ENCODE measurements at places on chromosomes 6 and 20. TPM values are rescaled to one million over a fixed set of nuclear protein-coding genes. Genes with fewer than 3 reads are reported as not detected.

- peak; percentile 75 for DNase-seq
Measured at GRCh38 chr6:106309766-106310373, 15.7 kb downstream of the ATG5 start.

GRCh38 chr20:59014680-59015389 is 4.4 kb upstream of the TUBB1 start:
- no peak for DNase-seq

- DNase-seq: no peak
Measured at GRCh38 chr6:43916924-43917877, 147.2 kb downstream of the VEGFA start.

- no peak for DNase-seq
Measured at GRCh38 chr20:39076958-39077357, 114.8 kb downstream of the DHX35 start.

GRCh38 chr6:136992113-136992512 is 52.7 kb downstream of the IL20RA start:
- no peak for DNase-seq

DNA sequence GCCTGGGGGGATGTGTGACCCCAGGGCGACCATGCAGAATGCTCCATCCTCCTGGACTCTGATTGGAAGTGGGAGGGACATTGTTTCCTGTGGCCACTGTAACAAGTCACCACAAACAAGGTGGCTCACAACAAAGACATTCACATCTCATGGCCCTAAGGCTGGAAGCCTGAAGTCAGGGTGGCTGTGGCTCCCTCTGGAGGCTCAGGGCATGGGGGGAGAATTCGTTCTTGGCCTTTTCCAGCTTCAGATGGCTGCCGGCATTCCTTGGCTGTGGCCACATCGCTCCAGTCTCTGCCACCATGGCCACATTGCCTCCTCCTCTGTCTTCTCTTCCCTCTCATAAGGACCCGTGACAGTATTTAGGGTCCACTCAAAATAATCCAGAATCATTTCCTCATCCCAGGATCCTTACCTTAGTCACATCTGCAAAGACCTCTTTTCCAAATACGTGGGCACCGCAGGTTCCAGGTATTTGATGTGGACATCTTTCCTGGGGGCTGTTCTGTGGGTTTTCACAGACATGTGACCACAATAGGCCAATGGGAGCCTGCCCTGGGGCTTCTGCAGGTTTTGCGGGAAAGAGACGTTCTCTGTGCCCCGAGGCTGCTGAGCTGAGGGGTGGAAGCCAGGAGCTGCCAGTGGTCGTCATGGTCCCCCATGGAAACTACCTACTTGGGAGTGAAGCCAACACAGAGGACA is 249.3 kb downstream of the PREX1 start:
- DNase-seq: peak; percentile 30

DNA sequence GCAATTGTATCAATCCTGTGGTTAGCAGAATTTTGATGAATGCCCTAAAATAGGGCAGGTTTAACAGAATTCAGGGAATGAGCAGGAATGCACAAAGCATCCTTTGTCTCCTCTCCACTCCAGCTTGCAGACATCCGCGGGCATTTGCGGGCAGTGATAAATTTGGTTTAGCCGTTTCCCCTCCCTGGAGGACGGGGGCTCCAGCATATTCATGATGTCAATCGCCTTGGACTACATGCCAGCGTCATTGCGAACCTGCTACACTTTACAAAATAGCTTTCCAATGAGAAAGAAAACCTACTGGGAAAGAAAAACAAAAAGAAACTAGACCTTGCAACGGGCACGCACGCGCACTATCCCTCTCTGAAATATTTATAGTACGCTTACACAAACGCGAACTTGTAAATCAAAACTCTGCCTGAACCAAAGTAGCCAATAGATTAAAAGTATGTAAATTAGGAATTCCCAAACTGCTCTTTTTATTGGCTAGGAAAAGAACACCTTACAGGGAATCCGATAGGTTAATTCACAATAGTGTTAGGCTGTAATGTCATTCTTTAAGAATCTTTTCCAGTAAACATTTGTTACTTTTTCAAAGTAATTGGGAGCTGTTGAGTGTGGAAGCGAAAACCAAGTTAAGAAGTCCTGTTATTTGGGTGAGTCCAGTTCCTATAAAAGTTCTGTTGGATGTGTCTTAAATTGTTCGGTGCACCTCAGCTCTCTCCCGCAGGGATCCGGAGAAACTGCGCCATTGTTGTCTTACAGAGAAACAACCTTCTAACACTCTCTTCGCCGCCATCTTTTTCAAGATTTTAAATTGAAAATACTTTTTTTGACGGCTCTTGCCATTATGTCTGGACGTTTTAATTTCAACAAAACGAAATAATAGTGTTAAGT is 136.7 kb downstream of the HFE start:
- DNase-seq: peak; percentile 93

DNA sequence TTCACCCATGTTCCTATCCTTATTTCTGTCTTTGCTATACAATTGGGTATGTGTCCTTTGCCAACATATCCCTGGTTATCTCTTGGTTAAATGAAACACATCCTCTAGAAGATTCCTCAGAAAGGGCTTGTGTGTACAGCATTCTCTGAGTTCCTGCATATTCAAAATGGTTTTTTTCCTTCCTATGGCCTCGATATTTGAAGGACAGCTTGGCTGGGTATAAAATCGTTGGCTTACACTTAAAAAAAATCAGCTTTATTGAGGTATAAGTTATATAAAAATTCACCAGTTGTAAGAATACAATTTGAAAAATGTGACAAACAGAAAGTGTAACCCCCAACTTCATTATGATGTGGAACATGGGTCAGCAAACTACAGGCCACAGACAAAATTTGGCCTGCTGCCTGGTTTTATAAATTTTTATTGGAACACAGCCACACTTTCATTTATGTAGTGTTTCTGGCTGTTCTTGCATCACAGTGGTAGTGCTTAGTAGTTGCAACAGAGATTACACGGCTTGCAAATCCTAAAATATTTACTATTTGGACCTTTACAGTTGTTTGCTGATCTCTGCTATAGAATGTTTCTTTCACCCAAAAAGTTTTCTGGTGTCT is 16.7 kb downstream of the PCMT1 start:
- peak; percentile 51 for DNase-seq

DNA sequence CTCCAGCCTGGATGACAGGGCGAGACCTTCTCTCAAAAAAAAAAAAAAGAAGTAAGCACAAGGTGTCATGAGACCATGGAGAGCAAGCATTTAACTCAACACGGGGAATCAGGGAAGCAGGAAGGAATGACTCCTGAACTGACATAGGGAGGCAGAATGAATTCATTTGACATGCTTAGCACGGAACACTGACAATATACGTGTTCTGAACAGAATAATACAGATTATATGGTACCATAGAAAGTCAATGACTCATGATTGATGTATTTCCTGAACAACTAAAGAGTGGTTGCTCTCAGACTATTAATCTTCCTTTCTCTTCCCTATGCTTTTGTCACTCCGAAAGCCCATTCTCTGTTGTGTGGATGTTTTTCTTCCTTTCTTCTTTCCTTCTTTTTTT is 20.7 kb upstream of the ASIP start:
- DNase-seq: peak; percentile 68

- DNase-seq: no peak
Measured at GRCh38 chr6:167706313-167707109, 120.2 kb upstream of the AFDN start.

GRCh38 chr6:163573503-163574179 is 159.1 kb downstream of the QKI start:
- DNase-seq: no peak

- no peak for DNase-seq
Measured at GRCh38 chr20:34951652-34952051, 4.0 kb downstream of the GSS start.

DNA sequence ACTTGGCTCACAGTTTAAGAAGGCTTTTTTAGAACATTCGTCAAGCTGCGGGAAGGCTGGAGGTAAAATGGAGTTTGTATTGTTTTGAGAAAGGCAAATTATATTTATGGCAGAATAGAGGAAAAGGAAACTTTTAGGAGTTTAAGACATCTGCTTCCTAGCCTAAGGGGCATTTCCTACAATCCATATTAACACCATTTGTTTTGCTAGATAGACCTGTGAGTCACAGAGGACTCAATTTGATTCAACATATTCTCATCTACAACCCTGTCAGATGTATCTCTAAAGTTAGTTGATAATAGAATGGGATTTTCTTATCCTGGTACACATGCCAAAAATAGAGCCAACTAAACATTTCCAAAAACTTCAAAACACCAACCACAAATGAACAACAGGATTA is 35.0 kb downstream of the RCAN2 start:
- no peak for DNase-seq

The CCN2 gene
- total RNA-seq: 33.2 TPM

The OR2B6 gene
- not detected for total RNA-seq

The GSTA2 gene
- total RNA-seq: not detected

The GTF2H4 gene
- 21.7 TPM for total RNA-seq

The IL17F gene
- not detected for total RNA-seq

The LY6G6C gene
- 0.22 TPM for total RNA-seq

The TRIM31 gene
- 0.11 TPM for total RNA-seq

The EDN1 gene
- total RNA-seq: 25.6 TPM

The ISM1 gene
- not detected for total RNA-seq

The SCRT2 gene
- total RNA-seq: not detected

Data from PC-3 (cell line).